ENCODE measurements at places on chromosomes 11 and 22.

GRCh38 chr11:95392644-95393043 is 161.6 kb upstream of the SESN3 start:
- DNase-seq: no peak

DNA sequence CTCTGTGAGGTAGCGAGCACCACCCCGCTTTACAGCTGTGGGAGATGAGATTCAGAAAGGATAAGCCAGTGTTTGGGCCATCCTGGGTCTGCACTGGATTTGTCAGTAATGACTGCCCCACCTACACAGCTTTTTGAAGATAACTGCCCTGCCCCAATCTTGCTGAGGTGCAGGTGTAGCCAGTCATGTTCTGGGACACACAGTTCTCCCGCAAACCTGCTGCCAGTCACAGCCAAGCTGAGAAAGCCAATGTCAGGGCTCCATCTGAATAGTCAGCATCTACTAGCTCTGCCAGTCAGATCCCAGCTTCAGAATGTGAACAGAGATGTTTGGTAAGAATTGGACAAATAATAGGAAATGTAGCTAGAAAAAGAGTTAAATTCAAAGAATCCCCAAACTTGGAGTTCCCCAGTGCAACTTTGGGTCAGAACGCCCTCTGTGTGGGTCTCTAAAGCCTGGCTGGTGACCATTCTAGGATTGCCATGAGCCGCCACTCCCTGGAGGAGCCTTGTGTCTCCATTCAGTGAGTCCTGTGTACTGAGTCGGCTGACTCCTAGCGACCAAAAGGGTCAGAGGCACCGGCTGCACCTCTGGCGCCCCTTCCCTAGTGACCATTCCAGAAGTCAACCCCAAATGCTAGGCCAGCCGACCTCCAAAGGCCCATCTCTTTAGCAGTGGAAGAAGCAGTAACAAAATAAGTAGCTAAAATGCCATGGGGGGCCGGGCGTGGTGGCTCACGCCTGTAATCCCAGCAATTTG is 2.4 kb upstream of the MB start:
- no peak for DNase-seq

DNA sequence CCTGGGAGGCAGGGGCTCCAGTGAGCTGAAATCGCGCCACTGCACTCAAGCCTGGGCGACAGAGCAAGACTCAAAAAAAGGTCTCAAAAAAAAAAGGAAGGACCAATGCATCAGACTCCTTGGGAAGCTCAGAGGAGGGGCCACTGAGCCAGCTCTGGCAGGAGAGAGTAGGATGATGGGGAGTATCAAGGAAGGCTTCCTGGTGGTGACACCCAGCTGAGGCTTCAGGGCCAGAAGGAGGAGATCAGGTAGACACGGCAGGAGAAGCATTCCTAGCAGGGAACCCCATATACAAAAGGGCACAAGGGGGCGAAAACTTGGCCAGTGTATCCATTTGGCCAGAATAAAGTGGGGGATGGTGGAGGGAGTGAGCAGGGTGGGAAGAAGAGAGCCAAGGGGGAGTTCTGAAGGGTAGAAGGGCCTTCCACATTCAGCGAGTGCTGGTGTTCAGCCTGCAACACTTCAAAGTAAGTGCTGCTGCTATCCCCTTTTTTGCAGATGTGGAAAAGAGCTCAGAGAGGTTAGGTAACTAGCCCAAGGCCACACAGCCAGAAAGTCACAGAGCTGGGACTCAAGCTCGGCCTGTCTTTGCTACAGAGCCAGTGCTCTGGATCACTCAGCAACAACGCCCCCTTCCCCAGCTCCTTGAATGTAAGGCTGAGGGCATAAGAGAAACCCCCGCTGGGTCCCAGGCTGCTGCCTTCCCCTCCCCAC is 5.3 kb upstream of the RHOD start:
- DNase-seq: no peak

DNA sequence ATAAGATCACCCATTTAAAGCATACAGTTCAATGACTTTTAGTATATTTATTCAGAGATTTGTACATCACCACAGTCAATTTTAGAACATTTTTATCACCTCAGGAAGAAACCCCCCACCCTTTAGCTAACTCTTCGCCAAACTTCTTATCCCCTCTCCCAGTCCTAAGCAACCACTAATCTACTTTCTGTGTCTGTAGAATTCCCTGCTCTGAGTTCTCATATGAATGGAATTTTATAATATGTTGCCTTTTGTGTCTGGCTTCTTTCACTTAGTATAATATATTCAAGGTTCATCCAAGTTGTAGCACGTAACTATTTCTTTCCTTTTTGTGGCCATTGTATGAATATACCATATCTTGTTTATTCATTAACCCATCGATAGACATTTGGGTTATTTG is 3.6 kb downstream of the ANKRD13D start:
- no peak for DNase-seq

- peak; percentile 56 for DNase-seq
These were observed 33.0 kb downstream of the MOB2 start for GRCh38 chr11:1453611-1454034.
